HepG2 (cell line): ENCODE measurements at places on chromosomes 11 and 22.

DNA sequence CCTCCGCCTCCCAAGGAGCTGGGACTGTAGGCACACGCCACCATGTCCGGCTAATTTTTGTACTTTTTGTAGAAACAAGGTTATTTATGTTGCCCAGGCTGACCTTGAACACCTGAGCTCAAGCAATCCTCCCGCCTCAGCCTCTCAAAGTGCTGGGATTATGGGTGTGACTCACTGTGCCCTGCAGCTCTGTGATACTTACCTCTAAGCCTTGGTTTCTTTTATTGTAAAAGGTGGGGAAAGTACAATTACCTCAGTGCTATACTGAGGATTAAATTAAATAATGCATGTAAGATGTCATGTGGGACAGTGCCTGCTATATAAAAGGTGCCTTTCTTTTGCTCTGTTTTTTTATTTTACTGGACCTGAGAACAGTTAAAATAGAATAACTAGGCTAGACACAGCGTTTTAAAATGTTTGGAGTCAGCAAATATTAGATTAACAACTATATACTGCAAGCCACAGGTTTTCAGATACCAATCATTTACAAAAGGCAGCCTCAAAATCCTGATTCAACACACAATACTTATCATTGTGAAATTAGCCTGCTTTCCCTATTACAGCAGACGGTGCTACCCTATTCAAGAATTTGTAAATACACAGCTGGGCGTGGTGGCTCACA is 30.0 kb downstream of the PRR14L start:
- DNase-seq, result no peak

DNA sequence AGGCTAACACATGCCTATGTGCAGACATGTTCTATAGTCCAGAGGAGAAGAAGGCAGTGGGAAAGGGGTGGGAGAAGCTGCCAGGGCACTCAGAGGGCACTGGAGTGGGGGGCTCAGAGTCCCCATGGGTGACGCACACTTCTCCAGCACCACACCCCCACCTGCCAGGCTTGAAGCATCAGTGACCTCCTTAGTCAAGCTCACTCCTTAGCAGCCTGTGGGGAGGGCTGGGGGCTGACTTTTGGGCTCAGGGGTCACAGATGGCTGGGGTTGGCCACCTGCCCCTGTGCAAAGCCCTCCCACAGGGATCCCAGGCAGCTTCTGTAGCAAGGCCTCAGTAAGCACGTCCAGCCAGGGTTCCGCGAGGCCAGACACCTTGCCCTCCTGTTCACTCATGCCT is 18.8 kb downstream of the TRIM29 start:
- no peak for DNase-seq

- peak; percentile 44 for DNase-seq
Measured at GRCh38 chr11:17413414-17414316, 25.2 kb upstream of the KCNJ11 start.

DNA sequence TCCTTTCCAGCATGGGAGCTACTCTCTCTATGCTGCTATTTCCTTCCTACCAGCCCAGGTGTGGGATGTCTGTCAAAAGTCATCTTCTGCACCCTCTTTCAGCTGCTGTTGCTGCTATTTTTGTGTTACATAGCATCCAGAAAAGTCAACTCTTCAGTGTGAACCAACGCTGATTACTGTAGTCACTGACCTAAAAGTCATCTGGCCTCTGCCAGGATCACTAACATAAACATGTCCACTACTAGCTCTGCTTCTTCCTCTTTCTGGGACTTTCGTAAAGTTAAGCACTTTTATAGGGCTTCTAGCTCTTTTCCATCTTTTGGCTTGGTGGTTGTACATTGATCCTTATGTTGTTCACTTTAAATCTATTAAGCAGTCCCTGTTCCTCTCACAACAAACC is 90.2 kb upstream of the CARD18 start:
- no peak for DNase-seq
